ENCODE measurements at places on chromosomes 1 and 21.

DNA sequence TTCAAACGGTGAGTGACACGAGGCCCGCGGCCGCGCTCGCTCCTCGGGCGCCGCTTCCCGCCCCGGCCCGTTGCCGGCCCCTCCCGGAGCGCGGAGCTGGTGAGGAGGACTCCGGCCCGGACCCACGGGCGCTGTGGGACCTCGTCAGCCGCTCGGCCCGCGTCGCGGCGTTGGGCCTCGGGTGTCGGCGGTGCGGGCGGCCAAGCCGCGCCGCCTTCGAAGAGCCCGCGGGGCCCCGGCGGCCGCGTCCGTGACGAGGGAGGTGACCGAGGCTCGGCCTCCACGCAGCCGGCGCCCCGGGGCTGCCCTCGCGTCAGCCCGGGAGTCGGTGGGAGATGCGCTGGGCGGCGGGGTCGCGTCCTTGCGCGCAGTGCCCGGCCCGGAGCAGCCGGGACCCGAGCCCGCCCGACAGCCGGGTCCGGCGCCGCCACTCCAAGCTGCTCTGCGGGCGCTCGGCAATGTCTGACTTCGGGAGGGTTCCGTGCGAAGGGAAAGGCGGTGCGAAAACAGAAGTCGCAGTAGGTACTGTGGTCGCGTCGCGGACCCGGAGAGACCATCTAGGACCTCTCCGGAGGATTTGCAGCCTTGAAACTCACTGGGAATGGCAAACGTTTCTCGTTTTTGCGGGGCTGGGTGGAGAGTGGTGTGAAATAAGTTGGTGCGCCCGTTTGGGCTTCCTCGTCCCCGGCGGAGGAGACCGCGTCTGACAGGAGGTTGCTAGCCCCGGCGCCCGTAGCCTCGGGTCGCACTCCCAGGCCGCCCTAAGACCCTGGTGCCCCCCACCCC is 829 bp downstream of the SPEN start:
- DNase-seq = peak; percentile 76

GRCh38 chr1:105492921-105493320 is 1563.6 kb upstream of the PRMT6 start:
- DNase-seq = no peak

- DNase-seq = no peak
These were observed 2.2 kb downstream of the AJAP1 start for GRCh38 chr1:4656533-4657140.

DNA sequence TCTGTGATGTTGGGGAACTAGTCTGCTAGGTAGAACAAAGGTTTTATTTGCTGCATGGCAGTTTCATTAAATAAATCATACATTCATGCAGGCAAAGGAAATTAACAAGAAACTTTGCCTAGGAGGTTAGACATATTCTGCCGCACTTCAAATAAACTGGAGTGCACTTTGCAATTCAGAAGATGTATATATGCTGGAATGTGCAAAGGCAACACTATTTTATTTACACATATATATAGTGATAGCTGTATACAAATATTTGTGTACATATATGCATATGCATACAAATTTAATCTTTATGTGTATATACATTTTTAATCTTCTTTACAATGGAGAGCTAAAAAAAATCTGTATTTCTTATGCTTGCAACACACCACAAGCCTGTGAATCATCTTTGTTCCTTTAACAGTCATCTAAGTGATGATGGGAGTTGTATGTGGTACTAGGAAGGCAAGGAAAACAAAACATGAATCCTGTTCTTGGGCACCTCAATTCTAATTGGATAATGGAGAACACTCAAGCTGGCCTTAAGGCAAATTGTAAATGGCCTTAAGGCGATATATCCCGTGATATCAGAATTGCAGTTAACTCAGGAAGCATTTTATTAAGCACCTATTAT is 605.8 kb upstream of the CAMK1G start:
- no peak for DNase-seq

DNA sequence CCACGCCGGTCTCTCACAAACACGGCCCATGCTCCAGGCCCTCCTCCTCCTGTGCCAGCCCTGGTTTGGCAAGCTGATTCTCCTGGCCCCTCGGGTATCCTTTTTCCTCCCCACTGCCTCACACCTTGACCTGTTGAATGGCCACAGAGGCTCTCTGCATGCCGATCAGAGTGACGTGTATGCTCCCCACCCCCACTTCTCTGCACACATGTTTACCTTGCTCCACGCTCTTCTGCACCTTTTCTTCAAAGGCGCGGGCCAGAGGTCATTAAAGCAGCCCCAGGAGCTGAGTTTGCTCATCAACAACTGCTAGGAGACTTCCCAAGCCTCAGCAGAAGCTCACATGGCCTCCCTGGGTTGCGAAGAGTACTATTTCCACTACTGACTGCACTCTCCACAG is 139.3 kb upstream of the EDN2 start:
- DNase-seq = peak; percentile 84

DNA sequence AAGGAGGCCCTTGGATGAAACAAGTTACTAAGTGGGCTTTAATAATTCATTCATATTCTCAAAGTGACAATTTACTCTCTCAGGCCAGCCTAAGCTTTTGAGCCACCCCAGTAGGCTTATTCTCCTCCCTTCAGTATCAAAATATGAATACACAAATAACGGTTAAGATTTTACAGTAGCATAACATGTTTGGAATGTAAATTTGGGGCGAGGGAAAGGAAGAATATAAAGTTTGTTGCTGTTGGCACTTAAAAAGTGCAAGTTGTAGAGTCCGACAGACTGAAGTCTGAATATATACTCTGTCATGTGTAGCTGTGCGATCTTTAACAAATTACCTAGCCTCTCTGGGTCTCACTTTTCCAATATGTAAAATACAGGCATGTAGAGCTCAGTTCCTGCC is 22.6 kb upstream of the MYSM1 start:
- DNase-seq = no peak

DNA sequence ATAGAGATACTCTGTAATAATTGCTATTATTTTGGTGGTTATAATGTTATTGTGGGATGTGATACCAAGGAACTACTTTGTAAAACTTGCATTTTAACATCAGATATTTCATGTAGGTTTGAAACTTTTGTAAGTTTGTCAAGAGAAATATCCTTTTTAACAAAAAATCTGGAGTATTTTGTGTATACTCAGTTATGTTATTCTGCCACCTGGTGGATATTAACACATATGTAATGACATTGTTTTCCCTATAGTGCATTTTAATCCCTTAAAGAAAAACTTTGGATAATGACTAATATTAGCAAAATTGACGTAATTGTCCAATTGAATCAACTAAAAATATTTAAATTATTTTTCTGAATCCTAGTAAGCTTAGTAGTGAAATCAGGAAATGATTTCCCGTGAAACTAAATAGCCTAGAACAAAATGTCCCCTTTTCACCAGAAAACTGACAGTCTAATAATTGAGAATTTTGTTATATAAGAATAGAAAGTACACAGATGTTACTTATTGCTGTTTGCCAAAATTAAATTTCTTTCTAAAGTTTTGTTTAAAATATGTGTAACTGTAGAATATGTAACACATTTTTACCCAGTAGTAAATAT is 39.6 kb downstream of the KCTD3 start:
- peak; percentile 57 for DNase-seq

GRCh38 chr1:76395059-76395458 is 320.5 kb downstream of the ST6GALNAC3 start:
- DNase-seq = no peak

- no peak for DNase-seq
These were observed 20.9 kb upstream of the RGS13 start for GRCh38 chr1:192615055-192615454.

GRCh38 chr21:27212441-27212840 is 245.6 kb upstream of the ADAMTS5 start:
- no peak for DNase-seq

GRCh38 chr21:46347791-46348381 is 23.9 kb downstream of the PCNT start:
- DNase-seq = no peak

DNA sequence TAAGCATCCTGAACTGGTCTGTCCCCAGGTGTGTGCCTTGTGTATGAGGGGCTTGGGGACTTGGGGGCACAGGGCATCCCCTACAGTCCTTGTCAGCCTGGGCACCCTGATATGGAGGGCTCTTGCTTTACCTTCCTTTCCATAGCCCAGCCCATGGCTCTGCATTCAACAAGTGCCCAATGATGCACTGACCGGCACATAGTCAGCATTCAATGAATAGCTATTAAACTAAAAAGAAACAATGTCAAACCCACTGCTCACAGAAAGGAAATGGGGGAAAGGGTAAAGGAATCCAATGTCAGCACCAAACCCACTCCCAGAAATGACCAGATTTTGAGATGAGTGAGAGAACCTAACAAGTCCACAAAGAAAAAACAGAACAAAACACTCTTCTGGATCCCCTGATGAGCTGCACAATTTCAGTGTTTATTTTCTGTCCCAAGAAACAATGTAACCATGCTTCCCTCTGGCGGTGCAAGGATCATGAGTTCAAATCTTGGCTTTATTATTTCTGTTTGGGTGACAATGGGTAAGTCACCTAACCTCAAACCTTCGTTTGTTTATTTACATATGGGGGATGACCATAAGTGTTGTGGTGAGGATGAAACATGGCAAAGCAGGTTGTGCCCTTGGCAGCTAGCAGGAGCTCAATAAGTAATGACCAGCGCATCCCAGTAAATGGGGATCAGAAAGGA is 22.0 kb downstream of the SYT6 start:
- DNase-seq = no peak

- no peak for DNase-seq
These were observed 305.0 kb upstream of the RUNX1 start for GRCh38 chr21:35354078-35354477.

DNA sequence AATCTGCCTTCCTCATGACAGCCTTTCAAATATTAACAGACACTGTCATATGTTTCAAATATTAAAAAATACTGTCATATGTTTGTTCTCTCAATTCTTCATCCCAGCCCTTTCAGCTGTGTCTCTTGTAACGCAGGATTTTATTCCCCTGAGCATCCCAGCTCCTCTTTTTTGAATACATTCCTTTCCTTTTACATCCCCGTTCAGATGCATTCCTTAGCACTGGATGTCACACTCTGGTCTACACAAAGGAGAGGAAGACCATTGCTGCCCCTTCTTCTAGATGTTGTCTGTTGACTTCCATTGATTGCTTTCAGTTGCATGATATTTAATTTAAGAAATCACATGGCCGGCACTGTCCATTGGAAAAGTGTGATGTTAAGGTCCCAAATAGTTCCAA is 117.4 kb upstream of the PAXBP1 start:
- DNase-seq = no peak

DNA sequence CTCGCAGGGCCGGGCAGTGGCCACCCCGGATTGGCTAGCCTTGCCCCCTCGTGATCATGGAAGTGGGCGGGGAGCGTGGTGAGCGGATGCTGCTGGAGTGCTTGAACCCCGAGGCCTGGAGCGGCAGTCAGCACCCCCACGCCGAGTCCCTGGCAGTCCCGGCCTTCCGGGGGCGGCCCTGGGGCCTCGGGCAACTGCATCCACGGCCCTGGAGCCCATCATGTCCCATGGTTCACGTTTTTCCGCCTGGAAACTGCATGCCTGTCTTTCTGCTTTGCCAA is 45.6 kb downstream of the CDC7 start:
- DNase-seq = peak; percentile 64

- no peak for DNase-seq
These were observed 21.9 kb downstream of the DUSP10 start for GRCh38 chr1:221719987-221720386.

GRCh38 chr1:213623064-213623581 is 364.6 kb upstream of the PROX1 start:
- no peak for DNase-seq

DNA sequence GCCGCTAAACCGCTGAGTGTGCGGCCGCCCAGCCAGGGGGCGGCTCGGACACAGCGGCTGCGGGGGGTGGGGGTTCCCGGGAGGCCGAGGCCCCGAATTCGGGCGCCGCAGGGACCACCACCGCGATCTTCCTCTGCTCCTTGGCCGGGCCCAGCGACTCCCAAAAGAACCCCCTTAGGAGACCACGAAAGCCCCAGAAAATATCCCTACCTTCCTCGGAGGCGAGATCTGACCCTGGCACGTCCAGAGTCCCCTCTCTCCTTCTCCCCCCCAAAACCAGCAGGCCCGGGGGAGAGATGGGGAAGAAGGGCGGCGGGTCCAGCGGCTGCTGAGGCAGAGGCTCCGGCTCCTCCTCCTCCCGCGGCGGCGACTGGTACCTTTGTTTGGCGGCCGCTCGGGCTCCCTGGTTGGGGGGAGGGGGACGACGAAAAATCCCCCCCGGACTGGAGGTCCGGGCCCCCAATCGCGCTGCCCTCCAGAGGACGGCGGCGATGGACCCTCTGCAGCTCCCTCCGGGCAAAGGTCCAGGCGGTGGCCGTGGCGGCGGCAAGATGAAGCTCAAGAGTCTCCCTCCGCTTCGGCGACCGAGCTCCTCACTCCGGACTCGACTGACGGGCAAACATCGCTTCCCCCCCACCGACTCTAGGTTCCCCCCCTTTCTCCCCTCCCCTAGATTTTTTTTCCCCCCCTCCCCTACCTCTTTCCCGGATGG is at the start of gene ARID4B:
Gene ARID4B, minus strand, starts transcription at position 621 of the 712 bp plus-strand sequence. CDS start 1,260 bp downstream, outside the sequence.
- peak; percentile 87 for DNase-seq

GRCh38 chr1:53280496-53280895 is 42.2 kb upstream of the MAGOH start:
- no peak for DNase-seq

GRCh38 chr1:22537441-22538139 is 25.7 kb upstream of the EPHA8 start:
- DNase-seq = no peak

- DNase-seq = no peak
These were observed 24.8 kb upstream of the RGS18 start for GRCh38 chr1:192133350-192133926.

- DNase-seq = peak; percentile 72
These were observed 212.6 kb downstream of the TNR start for GRCh38 chr1:175530622-175531375.

- peak; percentile 95 for DNase-seq
These were observed 207.4 kb upstream of the RUNX1 start for GRCh38 chr21:35256468-35256988.

DNA sequence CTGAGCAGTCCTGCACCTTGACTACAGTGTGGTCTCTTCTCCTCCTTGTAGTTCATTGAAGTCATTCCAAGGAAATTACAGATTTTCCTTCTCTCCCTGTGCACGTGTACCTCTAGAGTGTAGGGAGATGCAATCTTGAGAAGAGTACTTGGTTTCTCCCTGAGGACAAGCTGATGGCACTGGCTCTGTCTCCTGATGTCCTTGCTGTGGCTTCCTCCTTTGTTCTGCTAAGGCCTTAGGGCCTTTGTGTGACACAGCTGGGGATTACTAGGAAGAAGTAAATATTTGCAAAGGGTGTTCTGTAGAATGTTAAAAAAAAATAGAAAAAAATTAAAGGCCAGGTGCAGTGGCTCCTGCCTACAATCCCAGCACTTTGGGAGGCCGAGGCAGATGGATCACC is 66.2 kb upstream of the APOBEC4 start:
- DNase-seq = peak; percentile 46

DNA sequence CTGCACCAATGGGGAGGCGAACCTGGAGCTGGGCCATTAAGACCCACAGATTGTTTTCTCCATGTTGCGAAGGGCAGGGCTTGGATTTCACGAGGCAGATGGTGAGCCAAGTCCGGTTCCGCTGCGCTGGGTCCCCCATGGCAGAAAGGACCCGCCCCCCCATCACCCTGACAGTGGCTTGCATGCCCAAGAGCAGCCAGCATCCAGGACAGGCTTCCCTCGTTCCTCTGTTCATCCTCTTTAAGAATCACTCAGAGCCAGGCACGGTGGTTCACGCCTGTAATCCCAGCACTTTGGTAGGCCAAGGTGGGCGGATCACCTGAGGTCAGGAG is 15.8 kb upstream of the NPHP4 start:
- no peak for DNase-seq

- peak; percentile 79 for DNase-seq
These were observed 11.3 kb upstream of the MAP10 start for GRCh38 chr1:232793944-232794343.

GRCh38 chr21:44288251-44289110 is 2.8 kb downstream of the AIRE start:
- no peak for DNase-seq

GRCh38 chr1:167909691-167910180 is 4.2 kb downstream of the ADCY10 start:
- DNase-seq = no peak

Data from DMS53 (cell line).